ENCODE measurements at places on chromosomes 3 and 15.

- no peak for DNase-seq
Observed at GRCh38 chr15:51119120-51119519, 24.4 kb upstream of the TNFAIP8L3 start.

- DNase-seq = no peak
Observed at GRCh38 chr3:4778119-4778518, 201.1 kb upstream of the BHLHE40 start.

- DNase-seq = no peak
Observed at GRCh38 chr15:76503121-76503520, 166.5 kb downstream of the ISL2 start.

GRCh38 chr15:85733416-85733815 lies 61.3 kb downstream of the KLHL25 start:
- DNase-seq = no peak

- no peak for DNase-seq
Observed at GRCh38 chr3:107679921-107680320, 157.2 kb downstream of the BBX start.

DNA sequence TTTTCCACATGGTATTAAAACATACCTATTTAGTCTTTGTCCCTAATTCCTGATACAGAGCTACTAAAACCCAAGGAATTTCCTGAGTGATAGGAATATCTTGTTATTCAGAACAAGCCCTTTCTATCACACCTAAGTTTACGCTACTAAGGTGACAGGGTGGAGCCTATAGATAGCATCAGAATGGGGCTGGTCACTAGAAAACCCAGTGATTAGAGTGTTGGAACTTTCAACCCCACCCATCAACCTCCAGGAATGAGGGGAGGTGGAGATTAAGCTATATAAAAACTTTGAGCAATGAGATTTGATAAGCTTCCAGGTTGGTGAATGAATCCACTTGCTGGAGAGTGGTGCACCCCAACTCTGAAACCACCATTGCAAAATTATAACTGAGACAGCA lies 62.1 kb upstream of the RNU6-1 start:
- DNase-seq = no peak

Measured in CD4-positive, alpha-beta T cell treated with Interleukin-17A for 1 hour (primary cell).